ENCODE measurements at places on chromosomes 16 and 17.

GRCh38 chr16:64991001-64991400, 130.9 kb downstream of the CDH11 start:
- DNase-seq: no peak

DNA sequence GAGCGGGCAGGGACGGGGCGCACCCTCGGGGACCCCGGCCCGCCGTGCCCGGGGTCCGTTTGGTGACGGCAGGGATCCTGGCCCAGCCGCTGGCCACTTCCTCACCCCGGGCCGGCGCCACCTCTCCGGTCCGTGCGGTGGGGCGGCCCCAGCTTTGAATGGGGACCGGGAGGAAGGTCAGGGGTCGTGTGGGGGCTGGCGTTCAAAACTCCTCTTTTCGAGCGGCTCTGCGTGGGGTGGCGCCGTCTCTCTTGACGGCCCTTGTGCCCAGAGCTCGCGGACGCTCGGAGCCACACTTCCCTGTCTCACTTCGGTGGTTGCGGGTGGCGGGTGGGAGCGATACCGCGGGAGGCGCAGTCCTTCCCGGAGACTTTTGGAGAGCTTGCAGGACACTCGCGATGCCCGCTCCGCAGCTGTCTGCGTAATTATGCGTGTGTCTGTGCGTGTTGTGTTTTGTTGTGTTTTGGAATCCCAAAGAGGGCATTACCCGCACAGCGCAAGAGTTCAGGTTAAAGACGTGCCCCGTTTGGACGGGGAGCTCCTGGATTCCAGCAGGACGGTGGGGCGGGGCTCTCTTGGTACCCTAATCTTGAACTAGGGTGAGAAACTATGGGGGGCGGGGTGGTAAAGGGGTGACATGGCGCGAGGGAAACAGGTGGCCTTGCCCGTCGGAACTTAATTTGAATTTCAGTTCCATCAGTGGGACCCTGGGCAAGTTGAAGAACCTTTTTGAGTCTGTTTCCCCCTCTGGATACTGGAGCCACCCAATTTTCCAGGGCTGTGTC, 637 bp downstream of the PLCG2 start:
- DNase-seq: no peak

GRCh38 chr16:19868421-19868820, 16.2 kb downstream of the GPRC5B start:
- DNase-seq: no peak

DNA sequence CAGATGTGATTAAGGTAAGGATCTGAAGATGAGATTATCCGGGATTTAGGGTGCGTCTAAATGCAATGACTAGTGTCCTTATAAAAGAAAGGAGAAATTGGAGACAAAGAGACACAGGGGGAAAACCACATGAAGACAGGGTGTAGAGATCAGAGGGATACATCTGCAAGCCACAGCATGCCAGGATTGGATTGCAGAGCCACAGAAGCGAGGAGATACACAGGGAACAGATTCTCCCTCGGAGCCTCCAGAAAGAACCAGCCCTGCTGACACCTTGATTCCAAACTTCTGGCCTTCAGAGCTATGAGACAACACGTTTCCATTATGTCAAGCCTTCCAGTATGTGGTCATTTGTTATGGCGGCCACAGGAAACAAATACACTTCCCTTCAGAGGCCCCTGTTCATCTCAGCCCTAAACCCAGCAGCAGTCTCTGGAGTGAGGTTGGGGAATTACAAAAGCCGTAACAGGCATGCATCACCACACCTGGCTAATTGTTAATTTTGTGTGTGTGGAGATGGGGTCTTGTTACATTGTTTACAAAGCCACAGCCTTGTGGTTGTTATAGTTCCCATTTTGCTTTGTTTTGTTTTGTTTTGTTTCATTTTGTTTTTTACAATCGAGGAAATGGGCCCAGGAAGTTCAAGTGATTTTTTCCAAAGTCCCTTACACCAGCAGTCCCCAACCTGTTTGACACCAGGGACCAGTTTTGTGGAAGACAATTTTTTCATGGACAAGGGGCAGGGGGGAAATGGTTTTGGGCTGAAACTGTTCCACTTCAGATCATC, 51.6 kb upstream of the LYRM9 start:
- DNase-seq: no peak

DNA sequence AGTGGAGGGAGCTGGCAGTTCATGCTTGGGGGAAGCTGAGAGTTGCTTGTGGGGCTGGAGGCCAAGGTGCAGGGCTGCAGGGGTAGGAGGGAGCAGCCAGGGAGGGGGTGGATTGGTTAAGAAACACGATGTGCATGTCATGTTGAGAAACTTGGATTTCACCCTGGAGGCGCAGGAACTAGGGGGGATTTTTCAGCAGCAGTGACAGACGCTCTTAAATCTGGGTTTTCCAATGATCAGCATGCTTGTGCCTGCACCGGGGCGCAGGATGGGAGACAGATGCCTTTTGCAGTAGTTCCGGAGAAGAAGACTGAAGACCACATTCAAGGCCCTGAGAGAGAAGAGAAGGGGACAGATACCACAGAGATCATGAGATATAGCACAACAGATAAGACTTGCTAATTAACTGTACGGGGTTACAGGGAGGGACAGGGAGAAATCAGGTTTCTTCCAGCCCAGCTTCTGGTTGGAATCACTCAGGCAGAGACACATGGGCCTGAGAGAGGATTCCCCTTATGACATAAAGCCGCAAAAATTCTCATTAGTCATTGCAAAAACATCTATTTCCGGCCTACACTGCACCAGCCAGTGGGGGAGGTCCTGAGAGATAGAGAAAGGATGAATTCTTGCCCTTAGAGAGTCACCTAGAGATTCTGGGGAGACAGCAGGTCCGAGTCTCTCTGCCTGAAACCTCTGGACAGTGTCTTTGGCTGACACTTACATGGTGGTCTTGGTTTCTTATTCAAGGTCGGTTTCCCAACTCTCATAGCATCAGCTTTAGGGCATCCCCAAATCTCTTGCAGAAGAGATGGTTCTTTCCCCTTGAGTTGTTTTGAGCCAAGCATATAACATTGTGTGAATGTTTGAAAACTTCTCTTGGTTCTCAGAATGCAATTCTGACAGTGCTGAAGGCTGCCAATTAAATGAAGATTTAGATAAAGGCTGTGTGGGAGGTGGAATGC, 27.1 kb downstream of the CDH13 start:
- DNase-seq: no peak

DNA sequence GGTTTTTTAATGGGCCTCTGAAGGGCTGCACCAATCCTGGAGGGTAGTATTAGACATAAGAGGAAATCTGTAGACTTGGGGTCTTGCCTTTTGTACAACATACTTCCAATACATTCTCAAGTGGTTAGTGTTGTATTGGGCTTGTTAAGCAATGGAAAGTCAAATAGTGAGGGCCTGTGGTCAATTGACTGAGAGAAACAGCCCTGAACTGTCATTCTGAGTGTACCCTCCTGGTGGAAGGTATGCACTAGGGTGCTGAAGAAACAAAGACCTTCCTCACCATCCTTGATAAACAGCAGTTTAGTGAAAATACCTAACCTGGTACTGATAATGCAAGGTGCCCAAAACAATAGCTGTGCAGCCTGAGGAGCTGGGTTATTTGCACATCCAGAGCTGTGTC, 22.2 kb downstream of the OR2C1 start:
- DNase-seq: no peak

DNA sequence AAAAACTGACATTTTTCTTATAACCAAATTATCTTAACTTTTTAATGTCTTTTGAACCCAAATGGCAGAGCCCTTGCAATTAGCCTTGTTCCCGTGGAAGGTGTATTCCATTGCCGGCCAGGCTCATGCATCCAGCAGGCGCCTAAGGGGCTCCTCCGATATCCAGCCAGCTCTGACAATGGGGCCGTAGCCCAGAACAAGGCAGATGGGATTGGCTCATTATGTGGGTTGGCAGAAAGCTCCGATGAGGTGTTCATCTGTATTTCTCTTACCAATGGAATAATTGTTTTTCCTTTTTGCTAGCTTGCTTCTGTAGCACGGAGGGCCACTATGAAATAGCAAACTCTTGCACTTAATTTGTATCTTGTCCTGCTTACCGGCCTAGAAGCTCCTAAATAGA, 208.2 kb upstream of the CHMP6 start:
- no peak for DNase-seq

- DNase-seq: no peak
Observed at GRCh38 chr16:79985606-79986005, 385.1 kb upstream of the MAF start.

GRCh38 chr16:79430191-79430678, 170.3 kb downstream of the MAF start:
- DNase-seq: no peak

- no peak for DNase-seq
Observed at GRCh38 chr17:65278820-65279184, 141.6 kb downstream of the RGS9 start.

- no peak for DNase-seq
Observed at GRCh38 chr17:69761767-69762321, 313.2 kb upstream of the KCNJ16 start.

DNA sequence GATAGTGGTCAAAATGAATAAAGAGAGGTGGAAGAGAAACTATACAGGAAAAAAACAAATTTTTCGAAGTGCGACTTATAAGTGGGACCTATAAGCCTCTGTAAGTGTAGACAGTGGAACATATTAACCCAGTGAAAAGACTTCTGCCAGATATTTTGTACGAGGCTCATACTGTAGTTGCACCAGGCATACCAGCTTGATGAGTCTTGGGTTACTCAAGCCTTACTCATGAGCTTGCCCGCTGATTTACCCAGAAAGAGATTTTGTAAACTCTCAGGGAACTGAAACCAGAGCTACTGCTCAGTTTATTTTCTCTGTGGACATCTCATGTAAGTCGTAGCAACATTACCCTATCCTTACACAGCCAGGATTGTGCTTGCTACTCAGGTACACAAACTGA, 708.0 kb upstream of the SOX9 start:
- no peak for DNase-seq

DNA sequence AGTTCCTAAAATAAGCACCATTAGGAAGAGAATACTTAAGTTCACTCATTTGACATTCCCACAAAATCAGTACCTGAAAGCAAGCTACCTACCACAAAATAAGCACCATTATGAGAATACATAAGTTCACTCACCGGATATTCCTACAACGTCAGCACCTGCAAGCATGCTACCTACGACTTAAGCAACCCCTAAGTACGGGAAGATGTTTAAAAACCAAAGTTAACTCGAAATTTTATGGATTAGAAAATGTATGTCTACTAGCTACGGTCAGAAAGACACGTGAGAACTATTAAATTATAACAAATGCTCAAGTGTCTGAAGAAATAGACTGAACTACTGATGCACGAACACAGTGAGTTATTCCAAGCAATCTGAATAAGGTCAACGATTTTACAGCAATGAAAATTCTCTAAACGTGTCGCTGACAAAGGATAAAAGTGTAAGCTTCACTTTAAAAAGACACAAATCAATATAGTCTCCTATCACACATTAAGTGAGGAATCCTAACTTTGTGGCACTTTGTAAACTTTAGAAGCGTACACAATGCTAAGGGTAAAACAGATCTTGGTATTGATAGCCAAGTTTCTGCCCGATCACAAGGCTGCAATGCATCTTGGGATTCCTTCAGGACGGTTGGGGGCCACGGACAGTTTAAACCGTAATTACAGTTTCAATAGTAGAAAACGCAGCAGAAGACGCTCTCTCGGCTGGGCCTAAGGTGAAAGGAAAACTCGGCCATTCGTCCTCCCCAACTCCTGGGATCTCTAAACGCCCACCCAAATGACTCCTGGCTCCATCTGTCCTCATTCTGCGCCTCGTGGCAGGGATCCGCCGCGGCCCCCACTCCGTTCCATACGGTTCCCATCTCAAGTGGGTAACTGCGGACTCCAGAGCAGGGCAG, 1.3 kb downstream of the GSPT1 start:
- DNase-seq: no peak

DNA sequence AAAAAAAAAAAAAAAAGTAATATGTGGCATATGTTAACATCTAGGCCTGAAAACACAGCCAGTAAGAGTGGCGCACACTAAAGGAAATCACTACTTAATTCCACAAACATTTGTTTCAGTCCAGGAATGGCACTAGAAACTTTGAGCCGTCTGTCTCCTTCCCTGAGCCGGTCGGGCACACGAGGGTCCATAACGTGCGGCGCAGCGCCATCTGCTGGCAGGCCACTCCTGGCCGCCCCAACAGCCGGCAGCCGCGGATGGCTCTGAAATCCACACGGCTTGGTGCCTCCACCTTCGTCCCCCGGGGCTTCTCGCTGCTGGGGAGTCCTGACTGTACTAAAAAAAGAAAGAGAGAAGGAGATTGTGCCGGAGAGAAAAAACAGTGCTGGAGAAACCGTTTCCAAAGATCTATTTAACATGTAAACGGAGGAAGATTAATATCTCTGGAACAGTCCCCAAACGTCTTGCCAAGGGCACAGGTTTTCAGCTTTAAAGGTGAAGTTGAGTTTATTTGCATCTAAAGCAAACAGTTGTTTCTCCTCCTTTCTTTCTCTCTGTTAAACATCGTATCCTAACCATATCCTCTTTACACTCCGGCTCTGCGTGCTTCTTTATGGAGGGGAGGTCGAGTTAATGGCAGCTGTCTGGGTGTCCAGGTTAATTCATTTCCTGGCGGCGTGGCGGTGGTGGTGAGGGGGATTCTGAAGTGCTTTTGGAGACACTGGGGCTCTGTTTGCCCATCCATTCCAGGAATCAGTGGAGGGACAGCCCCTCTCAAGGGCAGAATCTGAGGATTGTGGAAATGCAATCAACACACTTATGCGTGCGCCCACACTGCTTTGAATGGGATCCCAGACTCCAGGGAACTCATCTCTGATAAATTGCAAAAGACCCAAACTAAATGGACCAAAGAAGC, 611.3 kb upstream of the SALL1 start:
- DNase-seq: peak; percentile 45

- no peak for DNase-seq
Observed at GRCh38 chr17:7972131-7972785, 30.2 kb upstream of the GUCY2D start.

- DNase-seq: no peak
Observed at GRCh38 chr17:72590882-72591281, 470.1 kb downstream of the SOX9 start.

- DNase-seq: no peak
Observed at GRCh38 chr16:64982581-64982980, 139.3 kb downstream of the CDH11 start.

DNA sequence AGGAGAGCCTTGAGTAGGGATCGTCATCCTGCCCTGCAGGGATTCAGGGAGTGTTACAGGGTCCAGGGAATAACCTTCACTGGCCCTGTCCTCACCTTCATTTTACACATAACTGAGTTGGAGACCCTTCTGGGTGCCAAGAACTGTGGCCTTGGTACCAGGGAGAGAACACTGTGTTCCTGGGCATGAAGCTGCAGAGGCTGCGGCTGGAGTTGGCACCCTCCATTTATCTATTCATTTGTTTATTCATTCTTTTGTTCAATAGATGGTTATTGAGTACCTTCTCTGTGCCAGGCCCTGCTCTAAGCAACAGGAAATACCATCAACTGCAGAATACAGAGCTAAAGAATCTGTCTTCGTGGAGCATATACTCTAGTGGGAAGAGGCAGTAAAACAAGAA, 6.7 kb downstream of the ABCC3 start:
- no peak for DNase-seq

- DNase-seq: no peak
Observed at GRCh38 chr17:70034158-70034557, 40.9 kb upstream of the KCNJ16 start.
